IMR-90 (cell line): ENCODE measurements at places on chromosomes 2 and 18. TPM values are rescaled to one million over a fixed set of nuclear protein-coding genes. Genes with fewer than 3 reads are reported as not detected.

IL1A gene
- total RNA-seq: 0.83 and 1.1 TPM in 2 replicates

GRCh38 chr2:104078431-104079157 lies 775.3 kb upstream of the POU3F3 start:
- no peak for DNase-seq

DNA sequence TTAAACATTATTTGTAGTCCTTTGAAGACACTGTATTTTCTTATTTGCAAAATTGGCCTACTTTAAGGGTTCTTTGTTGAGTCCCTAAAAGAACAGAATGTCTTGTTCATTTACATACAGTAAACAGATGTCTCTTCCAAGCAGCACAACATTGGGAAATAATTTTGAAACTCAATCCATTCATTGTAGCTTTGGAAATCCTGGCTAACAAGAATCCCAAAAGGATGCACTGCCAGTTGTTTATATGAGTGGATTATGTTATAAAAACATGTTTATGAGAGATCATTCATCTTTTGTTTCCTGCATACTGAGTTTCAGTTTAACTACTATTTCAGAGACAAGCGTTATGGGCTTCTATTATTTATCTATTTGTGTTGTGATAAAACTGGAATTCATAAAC lies 499.3 kb downstream of the PID1 start:
- DNase-seq: no peak

PIEZO2 gene
- 3.3 and 4.1 TPM in 2 replicates for total RNA-seq

GRCh38 chr2:38074058-38074763 lies 1.7 kb downstream of the CYP1B1 start:
- DNase-seq: no peak

AFF3 gene
- total RNA-seq: 13.9 and 14.3 TPM in 2 replicates

DNA sequence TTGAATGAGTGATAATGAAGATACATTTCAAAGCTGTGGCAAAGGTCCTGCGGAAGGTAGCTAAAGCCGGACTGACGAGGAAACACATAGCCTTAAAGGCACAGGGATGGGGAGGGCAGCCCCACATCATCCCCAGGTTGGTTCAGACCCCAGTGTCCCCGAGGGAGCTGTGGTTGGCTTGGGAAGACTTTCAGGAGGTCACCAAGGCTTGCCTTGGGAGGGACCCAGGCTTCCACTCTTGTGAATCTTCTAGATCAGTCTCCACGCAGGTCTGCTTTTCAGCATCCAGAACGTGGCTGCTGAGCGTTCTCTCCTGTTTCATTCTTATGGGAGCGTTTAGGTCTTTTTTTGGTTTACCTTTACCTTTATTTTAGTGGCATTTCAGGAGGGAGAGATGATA lies 16.8 kb downstream of the KIF1A start:
- DNase-seq: no peak

DNA sequence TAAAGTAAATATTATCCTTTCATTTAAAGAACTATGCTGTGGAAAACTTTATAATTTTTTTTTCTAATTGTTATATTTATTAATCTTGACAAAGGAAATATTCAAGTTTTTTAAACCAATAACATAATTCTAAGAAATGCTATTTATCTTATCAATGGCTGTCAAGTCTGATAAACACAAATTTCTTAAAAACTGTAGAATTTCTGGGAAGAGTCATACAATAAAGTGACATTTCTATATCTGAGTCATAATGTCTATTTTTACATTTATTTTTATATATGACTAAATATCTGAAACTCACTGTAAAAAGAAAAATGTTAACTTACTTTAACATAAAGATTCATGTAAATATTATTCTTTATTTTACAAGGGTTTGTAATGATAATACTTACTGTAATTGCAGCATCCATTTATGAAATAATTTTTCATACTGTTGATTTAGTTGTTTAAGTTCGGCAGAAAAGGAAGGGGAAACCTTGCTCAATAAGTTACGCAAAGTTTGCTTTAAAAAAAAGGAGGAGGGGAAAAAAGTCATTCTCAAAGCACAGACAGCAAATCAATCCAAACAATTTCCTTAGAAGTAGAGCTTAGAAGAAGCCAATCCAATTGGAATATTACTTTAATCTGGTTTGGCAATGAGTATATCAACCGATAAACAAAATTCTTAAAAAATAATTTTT lies 32.4 kb downstream of the ORC2 start:
- DNase-seq: peak; percentile 27

DNA sequence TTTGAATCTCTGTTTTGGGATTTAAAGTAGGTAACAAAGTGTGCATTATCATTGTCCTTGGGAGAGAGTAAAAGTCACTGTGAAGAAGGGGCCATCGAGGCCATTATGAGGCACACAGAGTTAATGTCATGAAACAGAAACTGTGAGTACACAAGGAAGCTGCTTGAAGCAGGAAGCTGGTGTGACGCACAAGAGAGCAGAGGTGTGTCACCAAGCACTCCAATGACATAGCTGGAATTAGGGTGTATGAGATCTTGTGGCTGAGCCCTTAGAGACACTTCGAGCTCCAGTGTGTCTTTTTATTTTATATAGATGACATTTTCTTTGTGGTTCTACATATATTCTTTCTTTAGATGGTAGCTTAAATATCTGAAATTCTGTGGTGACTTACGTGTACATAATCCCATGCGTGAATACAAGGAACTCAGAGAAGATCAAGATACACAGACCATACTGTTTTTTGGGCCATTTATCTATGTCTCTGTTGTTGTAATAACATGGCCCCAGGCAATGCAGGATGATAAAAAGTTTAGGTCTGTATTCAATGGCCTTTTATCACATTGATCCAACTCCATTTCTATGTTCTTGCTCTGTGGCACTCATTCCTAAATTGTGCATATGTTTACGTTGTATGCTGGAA lies 164.7 kb upstream of the FAM98A start:
- no peak for DNase-seq

AGPS gene
- total RNA-seq: 18.6 and 34.4 TPM in 2 replicates

CCDC74A gene
- 3.1 and 3.8 TPM in 2 replicates for total RNA-seq

- DNase-seq: no peak
Measured at GRCh38 chr2:43138441-43138840, 88.0 kb downstream of the ZFP36L2 start.

RANBP2 gene
- total RNA-seq: 64.9 and 95.8 TPM in 2 replicates

PMAIP1 gene
- total RNA-seq: 14.0 and 26.9 TPM in 2 replicates

DNA sequence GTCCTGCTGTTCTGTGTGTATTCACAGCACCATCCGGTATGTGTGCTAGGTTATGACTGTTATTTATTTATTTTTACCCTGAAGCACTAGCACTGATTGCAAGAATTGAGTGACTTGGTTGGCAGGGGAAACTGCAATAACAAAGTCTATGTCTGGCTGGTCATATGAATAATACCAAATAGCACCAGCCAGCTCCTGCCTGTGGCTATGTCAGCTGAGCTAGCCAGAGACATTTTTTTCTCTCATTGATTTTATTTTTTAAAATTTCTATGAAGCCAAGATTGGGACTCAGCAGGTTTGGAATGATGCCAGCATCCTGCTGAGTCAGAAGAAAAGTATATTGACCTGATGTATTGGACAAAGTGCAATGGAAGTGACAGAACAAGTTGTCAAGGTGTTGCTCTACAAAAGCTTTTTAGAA lies 188.5 kb upstream of the CDH2 start:
- peak; percentile 1 for DNase-seq

WDR35 gene
- total RNA-seq: 8.1 and 12.2 TPM in 2 replicates

SULT1C2 gene
- total RNA-seq: not detected in 2 replicates

DNA sequence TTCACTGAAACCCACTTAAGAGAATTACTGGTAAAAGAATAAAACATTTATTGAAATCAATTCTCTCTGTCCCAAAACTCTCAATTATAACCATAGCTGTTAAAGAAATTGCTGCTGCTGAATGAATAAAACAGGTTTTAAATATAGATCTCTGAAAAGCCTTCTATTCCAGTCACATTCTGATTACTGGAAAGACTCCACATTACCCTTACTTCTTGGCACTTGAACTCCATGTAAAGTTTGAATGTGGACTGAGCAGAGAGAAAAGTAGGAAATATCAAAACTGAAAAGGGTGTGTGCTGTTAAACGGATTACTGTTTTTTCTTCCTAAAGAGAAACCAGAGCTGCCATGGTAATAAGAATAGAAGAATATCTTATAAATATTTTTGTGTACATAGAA lies 655.3 kb upstream of the SETBP1 start:
- DNase-seq: no peak

DNA sequence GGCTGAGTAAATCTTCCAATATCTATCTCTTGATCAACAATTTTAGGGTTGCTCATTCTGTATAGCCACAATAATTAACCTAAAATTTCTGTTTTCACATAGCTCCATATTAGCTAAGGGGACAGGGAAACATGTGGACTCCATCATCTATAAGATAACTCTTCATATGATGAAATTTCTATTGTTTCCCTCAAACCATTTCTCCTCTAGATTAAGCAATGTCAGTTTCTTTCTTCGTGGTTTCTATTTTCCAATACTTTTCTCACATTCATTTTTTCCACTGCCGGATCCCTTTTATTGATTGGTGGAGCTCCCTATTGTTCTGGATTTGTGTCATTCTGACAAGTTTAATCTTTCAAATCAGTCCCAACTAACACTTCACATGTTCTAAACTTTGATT lies 1221.3 kb upstream of the ZEB2 start:
- DNase-seq: no peak

DNA sequence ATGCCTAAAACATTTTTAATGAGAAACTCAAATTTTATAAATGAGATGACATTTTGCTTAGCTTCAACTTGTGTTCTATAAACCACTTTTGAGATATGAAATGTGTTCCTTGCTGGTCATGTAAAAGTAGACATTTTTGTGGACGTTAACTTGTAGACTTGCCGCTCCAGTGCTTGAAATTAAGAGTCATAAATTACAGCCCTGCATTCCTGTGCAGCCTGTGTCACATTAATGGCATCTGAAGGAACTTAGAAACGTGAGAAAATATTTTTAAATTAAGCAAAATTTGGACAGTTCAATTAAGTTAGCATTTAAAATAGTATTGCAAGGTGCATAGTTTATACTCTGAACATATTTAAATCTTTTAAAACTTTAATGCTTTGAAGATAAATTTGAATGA lies 98.3 kb upstream of the LDLRAD4 start:
- no peak for DNase-seq

KCNE4 gene
- 6.6 and 8.3 TPM in 2 replicates for total RNA-seq

DNA sequence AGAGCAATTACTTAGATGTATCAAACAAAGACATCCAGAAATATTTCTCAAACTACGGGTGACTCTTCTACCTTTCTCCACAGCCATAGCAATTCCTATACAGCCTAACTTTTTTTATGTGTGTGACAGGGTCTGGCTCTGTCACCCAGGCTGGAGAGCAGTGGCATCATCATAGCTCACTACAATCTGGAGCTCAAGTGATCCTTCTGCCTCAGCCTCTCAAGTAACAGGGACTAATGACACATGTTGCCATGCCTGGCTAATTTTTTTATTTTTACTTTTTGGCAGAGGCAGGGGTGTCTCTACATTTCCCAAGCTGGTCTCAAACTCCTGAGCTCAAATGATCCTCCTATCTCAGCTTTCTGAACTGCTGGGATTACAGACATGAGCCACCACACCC lies 328.9 kb upstream of the NT5C1B start:
- no peak for DNase-seq

DNA sequence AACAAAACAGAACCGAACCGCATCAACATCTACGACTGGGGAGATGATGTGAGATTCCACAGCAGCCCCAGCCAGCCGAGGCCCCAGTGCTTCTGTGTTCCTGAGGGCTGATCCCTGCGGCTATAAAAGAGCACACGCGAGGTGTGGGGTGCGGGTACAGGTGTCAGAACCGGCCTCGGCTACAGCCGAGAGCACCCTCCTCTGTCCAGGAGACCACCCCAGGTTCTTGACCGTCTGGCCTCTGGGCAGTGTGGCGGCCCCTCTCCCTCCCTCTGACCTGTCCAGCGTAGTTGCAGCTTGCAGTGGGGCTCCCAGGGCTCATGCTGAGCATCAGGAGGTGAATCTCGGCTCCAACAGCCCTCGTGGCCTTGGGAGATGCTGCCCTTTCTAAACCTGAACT lies 23.7 kb downstream of the RTP5 start:
- DNase-seq: no peak

- DNase-seq: no peak
Measured at GRCh38 chr2:85753035-85753524, 711 bp upstream of the ATOH8 start.

PARD6G gene
- 2.5 and 3.3 TPM in 2 replicates for total RNA-seq

DNA sequence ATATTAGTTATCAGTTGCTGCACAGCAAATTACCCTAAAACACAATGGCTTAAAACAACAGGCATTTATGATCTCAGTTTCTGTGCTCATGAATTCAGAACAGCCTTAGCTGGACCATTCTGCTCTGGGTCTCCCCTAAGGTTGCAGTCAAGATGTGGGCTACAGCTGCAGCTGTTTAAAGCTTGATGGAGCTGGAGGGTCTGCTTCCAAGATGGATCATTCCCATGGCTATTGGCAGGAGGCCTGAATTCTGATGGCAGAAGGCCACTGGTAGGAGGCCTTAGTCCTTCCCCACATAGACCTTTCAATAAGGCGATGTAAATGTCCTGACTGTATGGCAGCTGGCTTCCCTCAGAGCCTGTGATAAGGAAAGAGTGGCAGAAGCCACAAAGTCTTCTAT lies 118.6 kb upstream of the SERPINE2 start:
- no peak for DNase-seq

OTOS gene
- total RNA-seq: not detected in 2 replicates

ESPNL gene
- total RNA-seq: 1.4 and 2.0 TPM in 2 replicates

- DNase-seq: no peak
Measured at GRCh38 chr2:88639865-88640264, 12.6 kb upstream of the EIF2AK3 start.

ACADL gene
- total RNA-seq: not detected in 2 replicates

GRCh38 chr2:240416821-240417220 lies 18.6 kb upstream of the GPC1 start:
- DNase-seq: no peak

GRCh38 chr2:68721482-68722101 lies 13.0 kb upstream of the ARHGAP25 start:
- DNase-seq: no peak

- peak; percentile 66 for DNase-seq
Measured at GRCh38 chr18:11114653-11115052, 34.7 kb downstream of the PIEZO2 start.

DNA sequence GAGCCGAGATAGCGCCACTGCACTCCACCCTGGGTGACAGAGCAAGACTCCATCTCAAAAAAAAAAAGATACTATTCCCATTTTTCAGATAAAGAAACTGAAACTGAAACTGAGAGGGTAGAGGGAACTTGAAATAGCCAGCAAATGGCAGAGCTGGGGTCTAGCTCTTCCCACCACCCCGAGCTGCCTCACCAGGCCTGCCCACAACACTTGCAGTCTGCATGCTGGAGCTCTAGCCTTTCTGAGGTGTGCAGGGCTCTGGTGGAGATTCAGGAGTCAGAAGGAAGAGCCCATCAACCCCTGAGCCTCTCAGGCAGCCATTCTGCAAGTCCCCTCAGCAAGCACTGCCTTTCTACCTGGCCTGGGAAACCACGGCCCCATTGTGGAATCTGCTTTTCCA lies 14.3 kb downstream of the EDAR start:
- no peak for DNase-seq

TTR gene
- not detected in 2 replicates for total RNA-seq

ACKR3 gene
- not detected in 2 replicates for total RNA-seq

GRCh38 chr2:75276093-75277029 lies 77.0 kb upstream of the TACR1 start:
- peak; percentile 72 for DNase-seq
